ENCODE measurements at places on chromosomes 12 and 14.

GRCh38 chr14:89288114-89288513, 128.9 kb downstream of the FOXN3 start:
- no peak for DNase-seq

DNA sequence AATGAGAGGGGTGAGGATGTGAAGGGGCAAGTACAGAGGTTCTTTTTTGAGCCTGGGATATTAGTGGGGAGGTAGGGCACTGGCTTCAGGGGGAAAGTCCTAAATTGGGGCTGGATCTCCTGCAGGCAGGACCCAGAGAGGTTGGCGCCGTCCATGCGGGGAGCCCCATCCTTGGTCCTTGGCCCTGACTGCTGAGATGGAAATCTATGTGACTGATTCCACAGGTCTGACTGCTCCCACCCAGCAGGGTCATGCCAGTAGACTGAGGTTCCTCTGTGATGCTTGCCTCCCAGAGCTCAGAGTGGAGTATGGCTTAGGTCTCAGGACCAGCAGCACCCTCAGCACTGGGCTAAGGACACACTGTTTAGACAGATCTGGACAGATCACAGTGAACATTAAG, 988.6 kb upstream of the TMEM132C start:
- DNase-seq, result no peak

DNA sequence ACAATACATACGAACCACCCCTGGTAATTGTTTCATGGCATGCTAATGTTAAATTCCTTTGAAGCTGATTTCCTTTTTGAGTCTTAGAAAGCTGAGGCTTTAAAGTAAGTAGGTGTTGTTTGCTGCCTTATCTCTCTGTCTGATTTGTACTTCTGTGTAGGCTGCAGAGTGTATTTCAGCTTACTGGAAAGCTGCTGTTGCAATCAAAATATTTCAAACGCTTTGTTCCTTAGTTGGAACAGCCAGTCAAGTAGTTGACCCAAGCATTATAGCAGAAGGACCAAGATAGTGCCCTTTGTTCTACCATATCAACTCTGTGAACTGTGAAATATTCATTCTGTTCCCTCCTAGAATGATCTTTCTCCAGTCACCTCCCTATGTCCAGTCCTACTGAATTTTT, 3.1 kb downstream of the PKP2 start:
- DNase-seq, result no peak

- no peak for DNase-seq
These were observed 68.1 kb downstream of the CIT start for GRCh38 chr12:119809023-119809422.

DNA sequence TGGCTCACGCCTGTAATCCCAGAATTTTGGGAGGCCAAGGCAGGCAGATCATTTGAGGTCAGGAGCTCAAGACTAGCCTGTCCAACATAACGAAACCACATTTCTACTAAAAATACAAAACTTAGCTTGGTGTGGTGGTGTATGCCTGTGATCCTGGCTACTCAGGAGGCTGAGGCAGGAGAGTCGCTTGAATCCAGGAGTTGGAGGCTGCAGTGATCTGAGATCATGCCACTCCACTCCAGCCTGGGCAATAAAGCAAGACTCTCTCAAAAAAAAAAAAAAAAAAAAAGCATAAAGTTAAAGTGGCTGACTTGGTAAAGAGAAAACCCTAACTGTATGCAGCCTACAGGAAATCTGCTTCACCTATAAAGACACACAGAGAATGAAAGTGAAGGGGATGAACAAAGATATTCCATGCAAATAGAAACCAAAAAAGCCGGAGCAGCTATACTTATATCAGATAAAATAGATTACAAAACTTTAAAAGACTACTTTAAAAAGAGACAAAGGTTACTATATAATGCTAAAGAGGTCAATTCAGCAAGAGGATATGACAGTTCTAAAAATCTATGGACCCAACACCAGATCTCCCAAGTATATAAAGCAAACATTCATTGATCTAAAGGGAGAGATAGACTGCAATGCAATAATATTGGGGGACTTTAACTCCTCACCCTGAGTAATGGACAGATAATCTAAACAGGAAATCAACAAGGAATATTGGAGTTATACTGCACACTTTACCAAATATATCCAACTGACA, 4.1 kb downstream of the CLEC2B start:
- DNase-seq, result no peak

GRCh38 chr12:130425698-130426245, 88.1 kb downstream of the PIWIL1 start:
- no peak for DNase-seq

- DNase-seq, result no peak
These were observed 13.8 kb downstream of the ASCL1 start for GRCh38 chr12:102971227-102971626.

- no peak for DNase-seq
These were observed 58.2 kb downstream of the CACNA1C start for GRCh38 chr12:2110849-2111566.

DNA sequence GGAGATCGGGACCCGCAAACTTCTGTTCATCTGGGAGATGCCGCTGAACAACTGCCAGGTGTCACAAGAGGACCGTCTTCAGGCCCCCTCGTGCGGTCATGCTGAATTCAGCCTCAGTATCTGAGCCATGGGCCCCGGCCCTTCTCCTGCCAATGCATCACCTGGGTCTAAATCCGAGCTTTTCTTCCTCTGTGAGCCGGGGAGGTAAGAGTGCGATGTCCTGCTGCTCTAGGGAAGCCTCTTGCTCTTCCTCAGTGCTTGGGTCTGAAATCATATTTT, 155.8 kb upstream of the FKBP4 start:
- no peak for DNase-seq

DNA sequence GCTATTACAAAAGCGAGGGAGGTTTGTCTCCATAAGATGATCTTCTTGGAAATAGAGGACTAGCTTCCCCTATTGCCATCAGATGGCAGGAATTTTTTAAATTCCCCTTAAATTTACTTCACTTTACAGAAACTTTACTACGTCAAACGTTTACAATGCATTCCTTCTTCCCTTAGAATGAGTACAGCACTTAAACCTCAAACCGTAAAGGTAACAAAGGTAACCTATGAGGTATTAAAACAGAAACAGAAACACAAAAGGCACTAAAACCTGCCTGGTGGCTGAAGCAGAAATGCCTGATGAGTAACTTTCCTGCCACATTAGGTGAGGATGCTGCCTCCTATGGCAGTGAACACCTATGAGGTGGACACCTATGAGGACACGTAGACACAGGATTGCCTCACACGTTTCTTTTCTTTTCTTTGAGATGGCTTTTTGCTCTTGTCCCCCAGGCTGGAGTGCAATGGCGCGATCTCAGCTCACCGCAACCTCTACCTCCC, 25.0 kb downstream of the DIO2 start:
- DNase-seq, result no peak

All from T-helper 17 cell (primary cell).